Stimulated activated naive CD8-positive, alpha-beta T cell treated with anti-CD3 and anti-CD28 coated beads, Interleukin-15, Interleukin-2, amounts not matched to agents 100 U/mL and 50 U/mL, for 24 hours (primary cell): ENCODE measurements at places on chromosomes 1 and 21.

GRCh38 chr1:53135735-53136114 lies 6.7 kb downstream of the SLC1A7 start:
- DNase-seq, result no peak

DNA sequence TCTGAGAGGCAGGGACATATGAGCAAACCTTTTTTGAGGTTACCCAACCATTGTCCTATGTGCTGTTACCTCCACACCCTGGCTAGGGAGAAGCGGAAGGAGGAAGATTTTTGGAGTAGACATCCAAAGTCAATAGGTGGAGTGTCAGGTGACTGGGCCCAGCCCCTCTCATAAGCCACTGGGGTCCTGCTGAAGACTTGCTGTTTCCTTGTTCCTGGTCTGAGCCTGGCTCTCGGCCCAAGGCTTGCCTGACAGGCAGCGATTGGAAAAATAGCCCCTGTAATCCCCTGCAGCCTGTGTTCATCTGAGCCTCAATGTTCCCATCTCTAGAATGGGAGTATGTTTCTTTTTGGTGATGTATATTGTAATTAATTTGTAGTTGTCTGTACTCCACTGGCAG lies 6.9 kb upstream of the PIGR start:
- DNase-seq, result no peak

DNA sequence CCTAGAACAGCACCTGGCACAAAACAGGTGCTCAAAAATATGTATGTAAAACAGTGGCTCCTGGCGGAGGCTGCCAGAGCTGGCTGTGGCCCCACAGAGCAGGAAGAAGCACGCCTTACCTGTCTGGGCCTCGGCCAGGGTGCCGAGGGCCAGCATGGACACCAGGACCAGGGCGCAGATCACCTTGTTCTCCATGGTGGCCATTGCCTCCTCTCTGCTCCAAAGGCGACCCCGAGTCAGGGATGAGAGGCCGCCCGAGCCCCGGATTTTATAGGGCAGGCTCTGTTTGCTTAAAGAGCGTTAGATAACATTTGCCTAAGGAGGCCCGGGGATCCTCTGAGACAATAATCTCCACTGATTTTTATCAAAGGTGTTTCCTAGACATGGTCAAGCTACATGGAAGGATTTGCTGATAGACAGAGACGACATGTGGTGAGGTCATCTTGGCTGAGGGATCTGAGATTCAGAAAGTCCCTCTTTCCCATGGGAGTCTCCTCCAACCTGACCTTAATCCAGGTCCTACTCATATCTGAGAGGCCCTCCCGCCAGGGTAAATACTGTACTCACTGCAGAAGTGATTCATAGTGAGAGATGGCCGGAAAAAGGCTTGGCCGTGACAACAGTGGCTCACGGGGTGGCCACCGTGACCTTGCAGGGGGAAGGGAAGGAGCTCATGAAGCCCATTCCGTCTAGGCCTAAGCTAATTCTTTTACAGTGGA lies at the start of gene TFF1:
Gene TFF1 (minus strand): TSS at position 244 of the 719 bp plus-strand sequence. CDS start 40 bp downstream, at position 204.
- no peak for DNase-seq

- no peak for DNase-seq
These were observed 6.9 kb upstream of the PRDM16 start for GRCh38 chr1:3061981-3062615.

GRCh38 chr1:64248065-64248464 lies 44.6 kb downstream of the UBE2U start:
- DNase-seq, result no peak
